Occipital lobe (tissue), 3 donors: ENCODE measurements at places on chromosomes 5 and 9. TPM values are rescaled to one million over a fixed set of nuclear protein-coding genes. Genes with fewer than 3 reads are reported as not detected.

GRCh38 chr5:59152701-59153245 lies 569.9 kb downstream of the RAB3C start:
- DNase-seq = no peak

- DNase-seq = no peak
Measured at GRCh38 chr5:34620185-34620584, 35.9 kb upstream of the RAI14 start.

Gene PCDHB1
- total RNA-seq = 0.31 TPM

Gene PCDHGB7
- total RNA-seq = 15.6 TPM

- DNase-seq = no peak
Measured at GRCh38 chr5:138752341-138752950, 779 bp upstream of the CTNNA1 start.

Gene ANKRD31
- total RNA-seq = 0.94 TPM

Gene DDX4
- total RNA-seq = not detected

Gene ASPN
- total RNA-seq = 7.8 TPM

- no peak for DNase-seq
Measured at GRCh38 chr5:80713631-80714030, 58.8 kb upstream of the DHFR start.

DNA sequence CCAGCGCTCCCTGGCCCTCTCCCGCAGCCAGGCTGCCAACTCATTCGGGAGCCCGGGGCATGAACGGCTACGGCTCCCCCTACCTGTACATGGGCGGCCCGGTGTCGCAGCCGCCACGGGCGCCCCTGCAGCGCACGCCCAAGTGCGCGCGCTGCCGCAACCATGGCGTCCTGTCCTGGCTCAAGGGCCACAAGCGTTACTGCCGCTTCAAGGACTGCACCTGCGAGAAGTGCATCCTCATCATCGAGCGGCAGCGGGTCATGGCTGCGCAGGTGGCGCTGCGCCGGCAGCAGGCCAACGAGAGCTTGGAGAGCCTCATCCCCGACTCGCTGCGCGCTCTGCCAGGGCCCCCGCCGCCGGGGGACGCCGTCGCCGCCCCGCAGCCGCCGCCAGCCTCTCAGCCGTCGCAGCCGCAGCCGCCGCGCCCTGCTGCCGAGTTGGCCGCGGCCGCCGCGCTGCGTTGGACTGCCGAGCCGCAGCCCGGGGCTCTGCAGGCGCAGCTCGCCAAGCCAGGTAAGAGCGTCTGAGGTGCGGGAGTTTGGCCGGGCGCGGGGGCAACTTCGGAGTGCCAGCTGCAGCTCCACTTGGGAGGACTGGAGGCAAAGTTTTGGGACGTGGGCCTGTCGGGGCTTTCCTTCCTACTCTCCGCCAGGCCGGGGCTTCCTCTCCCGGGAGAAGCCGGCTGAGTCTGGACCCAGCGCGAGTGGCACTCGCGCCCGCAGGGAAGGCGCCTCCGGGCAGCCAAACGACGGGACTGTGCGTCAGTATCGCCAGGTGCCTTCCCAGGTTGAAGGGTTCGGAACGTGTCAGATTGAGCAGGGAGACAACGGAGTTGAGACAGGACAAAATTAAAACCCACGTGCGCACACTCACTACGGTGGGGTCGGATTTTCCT lies 735 bp downstream of the DMRT3 start:
- no peak for DNase-seq

Gene TMEM171
- total RNA-seq = 0.78 TPM

DNA sequence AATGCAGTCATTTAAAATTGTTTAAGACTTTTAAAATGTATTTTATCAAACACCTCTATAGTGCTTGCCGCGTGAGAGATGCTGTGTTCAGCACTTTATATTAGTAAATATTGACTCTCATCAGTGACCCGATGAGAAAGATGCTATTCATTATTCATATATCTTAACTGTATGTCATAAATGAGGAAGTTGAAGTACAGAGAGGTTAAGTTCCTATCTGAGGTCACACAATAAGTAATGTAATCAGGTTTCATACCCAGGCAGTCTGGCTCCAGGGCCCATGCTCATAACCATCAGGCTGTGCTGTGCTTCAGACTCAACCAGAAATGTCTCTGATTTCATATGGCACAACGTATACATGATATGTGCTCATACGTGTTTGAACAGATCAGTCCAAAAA lies 119.0 kb downstream of the SV2C start:
- no peak for DNase-seq

Gene NFX1
- total RNA-seq = 18.7 TPM

Gene TMEM215
- total RNA-seq = 1.1 TPM

DNA sequence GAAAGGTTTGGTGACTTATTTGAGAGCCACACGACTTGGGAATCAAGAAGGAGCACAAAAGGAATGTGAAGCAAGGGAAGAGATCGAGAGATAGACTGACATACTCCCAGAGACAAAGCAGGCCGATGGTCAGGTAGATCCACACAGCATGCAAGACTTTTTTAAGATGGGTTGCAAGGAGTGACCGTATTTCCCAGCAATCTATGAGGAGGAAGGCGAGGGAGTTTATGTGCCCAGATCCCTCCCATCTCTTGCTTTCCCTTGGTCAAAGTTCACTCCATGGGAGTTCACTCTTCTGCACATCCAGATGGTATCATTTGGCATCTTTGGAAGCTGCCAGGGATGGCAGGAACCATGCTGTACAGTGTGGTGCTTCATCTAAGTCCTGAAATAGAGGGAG lies 148.9 kb downstream of the RMI1 start:
- DNase-seq = no peak
